Activated naive CD8-positive, alpha-beta T cell treated with anti-CD3 and anti-CD28 coated beads, Interleukin-2, amount 50 U/mL, for 16 hours (primary cell): ENCODE measurements at places on chromosomes 12 and 14.

GRCh38 chr14:67575684-67576083 is 24.4 kb downstream of the PIGH start:
- no peak for DNase-seq

- no peak for DNase-seq
These were observed 135.3 kb downstream of the CCER1 start for GRCh38 chr12:90819709-90820108.

DNA sequence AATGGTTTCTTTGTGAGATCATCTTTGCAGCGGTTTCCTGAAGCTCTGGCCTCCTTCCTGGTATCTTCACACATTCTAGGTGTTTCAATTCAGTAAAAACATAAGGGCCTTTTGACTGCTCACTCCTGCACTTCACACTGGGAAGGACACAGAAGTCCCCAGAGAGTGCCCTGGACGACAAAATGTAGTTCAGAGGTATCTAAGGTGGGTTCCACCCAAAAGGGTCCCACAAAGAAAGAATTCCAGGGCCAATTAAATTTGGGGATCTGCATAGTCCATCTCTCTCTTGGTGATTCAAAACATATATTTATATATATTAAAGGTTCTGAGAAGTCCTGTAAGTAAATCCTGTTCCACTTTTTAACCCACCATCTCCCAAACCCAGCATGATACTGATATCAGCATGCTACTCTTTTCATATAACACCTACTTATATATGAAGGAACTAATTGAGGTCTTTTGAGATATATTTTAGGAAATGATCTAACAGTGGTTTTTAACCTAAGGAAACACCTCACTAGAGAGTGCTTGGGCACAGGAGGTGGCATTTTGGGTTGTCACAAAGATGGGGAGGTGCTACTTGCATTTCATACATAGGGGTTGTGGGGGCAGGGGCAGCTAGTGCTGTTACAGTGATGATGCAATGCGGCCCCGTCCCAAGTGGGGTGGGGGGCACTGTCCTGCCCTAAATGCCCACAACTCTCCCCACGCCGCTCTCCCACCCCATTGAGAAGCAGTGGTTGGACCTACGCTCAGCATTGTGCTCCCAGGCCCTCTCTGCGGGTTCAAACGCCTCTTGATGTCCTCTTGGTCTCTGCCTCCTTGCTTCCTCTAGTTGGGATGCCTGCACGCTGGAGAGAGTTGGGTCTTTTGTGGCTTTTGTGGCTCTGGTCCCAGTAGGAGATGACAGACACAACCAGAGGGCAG is 109.4 kb downstream of the ARF6 start:
- no peak for DNase-seq

GRCh38 chr12:121279507-121279915 is 17.0 kb downstream of the CAMKK2 start:
- no peak for DNase-seq

- DNase-seq, result no peak
These were observed 936 bp downstream of the TFCP2 start for GRCh38 chr12:51171884-51172514.

- DNase-seq, result no peak
These were observed 757 bp upstream of the PCK2 start for GRCh38 chr14:24093207-24093900.

GRCh38 chr12:32569259-32569658 is 109.8 kb upstream of the DNM1L start:
- DNase-seq, result no peak

DNA sequence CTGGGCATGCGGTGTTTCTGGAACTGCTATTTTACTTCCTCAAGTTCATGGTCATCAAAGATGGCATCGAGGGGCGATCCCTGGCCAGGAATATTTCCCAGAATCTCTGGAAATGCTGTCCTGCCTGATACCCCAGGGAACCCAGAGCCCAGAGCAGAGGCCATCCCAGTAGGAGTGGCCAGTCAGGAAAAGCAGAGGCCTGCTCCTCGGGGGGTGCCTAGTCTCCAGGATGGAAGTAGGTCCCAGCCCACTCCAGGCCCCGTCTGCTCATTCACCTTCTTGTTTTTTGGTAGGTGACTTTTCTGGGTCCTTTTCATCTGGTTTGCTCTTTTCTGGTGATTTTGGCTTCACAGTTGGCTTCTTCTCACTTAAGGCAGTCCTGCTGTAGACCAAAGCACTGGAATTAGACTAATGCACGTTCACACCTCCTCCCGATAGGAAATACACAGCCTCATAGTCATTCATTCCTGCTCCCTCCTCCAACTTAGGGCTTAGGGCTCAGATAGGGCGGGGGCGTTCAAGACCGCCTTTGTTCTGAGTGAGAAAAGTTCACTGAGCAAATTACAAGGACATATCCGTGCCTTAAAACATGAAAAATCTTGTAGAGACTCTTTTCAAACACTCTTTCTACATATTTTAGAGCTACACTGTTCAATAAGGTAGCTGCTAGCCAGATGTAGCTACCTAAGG is 51.1 kb downstream of the TRAFD1 start:
- DNase-seq, result no peak

GRCh38 chr12:38162013-38162412 is 154.6 kb upstream of the ALG10B start:
- no peak for DNase-seq

DNA sequence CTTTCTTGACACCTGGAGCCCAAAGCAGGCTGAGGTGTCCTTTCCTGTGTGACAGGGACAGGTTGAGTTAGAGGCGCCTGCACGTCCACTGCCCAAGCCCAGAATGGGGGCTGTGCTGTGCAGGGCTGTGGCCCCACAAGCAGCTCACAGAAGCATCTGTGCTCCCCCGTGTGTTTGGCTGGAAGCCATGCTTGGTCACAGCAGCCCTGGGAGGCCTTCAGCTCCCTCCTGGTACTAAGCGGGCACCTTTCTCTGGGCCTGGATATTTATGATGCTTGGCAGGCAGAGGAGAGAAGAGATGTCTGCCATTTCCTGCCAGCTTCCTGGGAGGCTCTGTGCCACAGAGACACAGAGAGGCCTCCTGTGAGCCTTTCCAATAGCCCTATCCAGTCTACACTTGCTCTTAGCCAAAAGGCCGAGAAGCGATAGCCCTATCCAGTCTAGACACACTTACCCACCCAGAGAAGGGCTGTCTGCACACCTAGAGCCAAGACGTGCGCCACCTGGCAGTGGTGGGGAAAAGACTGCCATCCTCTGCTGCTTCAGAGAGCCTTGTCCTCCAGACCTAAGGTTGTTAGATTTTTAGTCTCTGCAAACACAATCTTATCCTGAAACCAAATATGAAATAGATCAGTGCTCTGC is 117.4 kb downstream of the GCH1 start:
- no peak for DNase-seq

- DNase-seq, result no peak
These were observed 23.9 kb downstream of the GNG2 start for GRCh38 chr14:51884086-51884927.

DNA sequence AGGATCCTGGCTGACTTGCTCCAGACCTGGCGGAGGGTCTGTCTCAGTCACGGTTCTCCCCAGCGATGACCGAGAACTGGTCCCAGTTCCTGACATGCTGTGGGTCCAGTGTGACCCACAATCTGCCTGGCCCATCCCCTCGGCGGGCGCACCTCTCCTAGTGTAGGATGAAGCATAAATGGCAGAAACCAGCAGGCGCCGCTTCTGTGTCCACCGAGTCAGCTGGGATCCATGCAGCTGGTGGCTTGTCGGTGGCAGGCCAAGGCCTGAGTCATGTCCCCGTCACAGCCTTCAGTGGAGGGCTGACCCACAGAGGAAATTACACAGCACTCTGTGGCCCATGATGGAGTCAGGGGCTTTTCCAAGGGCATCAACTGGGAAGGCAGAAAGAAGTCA is 38.5 kb downstream of the NFKBIA start:
- DNase-seq, result no peak

GRCh38 chr12:11813438-11813813 is 164.0 kb downstream of the ETV6 start:
- DNase-seq, result no peak
